ENCODE measurements at places on chromosomes 4 and X.
A peak's percentile ranks its signal among the peaks of the same experiment; 100 is the strongest.

GRCh38 chr4:23789762-23790161 is 100.1 kb downstream of the PPARGC1A start:
- no peak for DNase-seq

GRCh38 chrX:39855748-39856129 is 242.0 kb downstream of the BCOR start:
- DNase-seq: no peak

GRCh38 chr4:86117705-86118302 is 242.0 kb downstream of the MAPK10 start:
- no peak for DNase-seq

DNA sequence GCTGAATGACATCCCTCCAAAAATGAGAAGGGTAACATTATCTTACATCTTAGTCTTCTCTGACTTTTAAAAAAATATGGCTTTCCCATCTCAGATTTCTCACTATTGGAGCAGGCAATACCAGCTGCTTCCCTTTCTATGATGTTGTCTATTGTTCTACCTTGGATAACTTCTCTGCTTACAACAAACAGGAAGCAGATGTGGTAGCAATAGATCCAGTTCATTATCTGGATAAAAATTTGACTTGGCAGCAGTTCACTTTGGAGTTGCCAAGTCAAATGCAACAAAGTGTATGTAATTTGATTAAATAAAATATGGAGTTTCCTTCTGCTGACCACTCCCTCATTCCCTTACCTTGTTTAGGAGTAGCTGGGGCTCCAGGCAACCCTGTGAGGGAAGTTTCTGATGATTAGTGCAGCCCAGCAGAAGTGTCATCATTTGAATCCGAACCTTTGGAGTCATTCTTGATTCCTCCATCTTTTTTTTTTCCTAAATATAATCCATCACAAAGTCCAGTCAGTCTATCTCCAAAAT is 72.0 kb upstream of the GPRIN3 start:
- no peak for DNase-seq

DNA sequence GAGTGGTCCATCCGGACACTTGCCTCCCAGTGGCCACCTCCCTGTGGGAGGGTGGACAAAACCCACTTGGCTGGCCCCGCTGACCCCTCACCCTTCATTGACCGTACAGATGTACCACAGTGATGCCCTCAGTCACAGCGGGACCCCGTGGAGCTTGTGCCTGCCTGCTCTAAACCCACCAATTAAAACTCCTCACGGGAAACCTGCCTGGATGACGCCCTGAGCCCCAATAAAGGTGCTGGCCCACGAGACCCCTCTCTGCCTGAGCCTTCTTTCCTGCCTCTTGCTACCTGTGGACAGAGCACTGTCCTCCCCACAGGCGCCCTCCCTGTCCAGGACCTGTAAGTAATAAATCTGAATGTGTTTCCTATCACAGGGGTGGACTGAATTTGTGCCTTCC is 32.9 kb downstream of the RNF212 start:
- DNase-seq: no peak

GRCh38 chrX:9997041-9997440 is 29.9 kb downstream of the CLDN34 start:
- no peak for DNase-seq

DNA sequence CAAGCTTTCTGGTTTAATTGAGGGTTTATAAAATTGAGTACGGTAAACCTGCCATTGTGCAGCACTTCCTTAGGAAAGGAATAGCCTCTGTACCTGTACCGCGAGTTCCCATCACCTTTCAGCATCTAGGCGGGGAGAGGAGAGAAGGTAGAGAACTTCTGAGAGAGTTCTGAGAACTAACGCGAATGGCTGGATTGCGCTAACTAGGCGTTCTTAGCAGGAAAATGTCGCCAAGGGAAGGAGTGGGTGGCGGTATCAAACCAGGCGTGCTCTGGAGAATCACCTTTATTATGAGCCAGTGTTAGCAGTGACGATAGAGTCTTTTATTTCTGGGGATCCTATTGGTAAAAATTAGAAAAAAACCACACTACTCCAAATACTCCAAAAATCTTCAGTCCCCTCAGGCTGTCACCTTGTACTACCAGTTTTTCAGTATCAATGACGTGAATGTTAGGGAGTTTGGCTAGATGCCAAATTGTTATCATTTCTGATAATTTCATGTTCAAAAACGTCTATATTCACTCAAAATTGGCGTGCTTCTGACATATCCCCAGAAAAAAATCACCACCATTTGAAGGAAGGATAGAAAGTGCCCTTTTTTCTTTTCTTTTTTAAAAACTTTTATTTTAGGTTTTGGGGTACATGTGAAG is 1.4 kb downstream of the UGT8 start:
- no peak for DNase-seq

- DNase-seq: no peak
Observed at GRCh38 chr4:47835494-47835893, 2.4 kb downstream of the CORIN start.

DNA sequence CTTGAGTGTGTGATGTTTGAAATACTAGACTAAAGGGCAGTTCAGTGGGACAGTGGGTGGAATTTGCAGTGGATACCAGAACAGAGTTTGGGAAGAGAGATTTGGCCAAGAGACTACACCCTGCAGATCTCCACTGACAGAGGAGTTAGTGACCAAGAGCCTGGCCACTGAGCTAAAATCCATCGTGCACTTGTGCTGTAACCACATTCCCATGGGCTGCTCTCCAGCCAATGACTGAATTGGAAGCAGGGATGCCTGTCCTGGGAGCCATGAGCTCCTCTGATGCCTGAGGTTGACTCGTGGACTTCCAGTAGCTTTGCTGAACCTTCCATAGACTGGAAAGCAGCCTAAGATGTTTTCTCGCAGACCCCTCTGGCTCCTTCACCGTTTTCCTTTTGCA is 296.1 kb downstream of the TRIML1 start:
- no peak for DNase-seq

DNA sequence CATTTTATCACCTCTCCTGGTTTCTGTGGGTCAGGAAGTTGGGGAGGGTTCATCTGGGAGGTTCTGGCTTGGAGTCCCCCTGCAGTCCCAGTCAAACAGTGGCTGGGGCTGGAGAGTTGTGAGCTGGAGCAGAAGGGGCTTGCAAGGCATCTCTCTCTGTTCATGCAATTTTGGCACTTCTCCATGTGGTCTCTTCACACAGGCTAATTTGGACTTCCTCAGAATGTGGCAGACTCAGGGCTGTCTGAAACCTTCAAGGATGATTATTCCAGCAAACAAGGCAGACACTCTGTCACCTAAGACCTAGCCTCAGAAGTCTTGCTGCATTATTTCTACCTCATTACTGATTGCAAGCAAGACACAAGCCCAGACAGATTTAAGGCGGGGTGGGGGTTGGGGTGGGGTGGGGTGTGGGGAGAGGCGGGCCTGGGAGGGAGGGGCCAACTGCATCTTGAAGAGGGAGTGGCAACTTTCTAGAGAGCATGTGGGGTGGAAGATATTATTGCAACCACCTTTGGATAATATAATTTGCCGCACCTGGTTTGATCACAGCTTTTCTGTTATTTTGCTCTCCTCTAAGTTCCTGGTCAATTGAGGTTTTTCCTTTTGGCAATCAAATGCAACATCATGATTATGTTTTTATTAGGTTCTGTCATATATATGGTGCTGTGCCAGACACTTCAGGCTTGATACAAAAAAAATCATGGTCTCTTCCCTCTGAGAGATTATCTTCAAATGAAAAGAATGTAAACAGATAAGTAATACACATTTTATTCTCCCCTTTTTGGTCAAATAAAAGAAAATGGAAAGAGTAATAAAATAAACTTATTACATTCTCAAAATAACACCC is 799.5 kb downstream of the RPA4 start:
- DNase-seq: no peak

- DNase-seq: no peak
Observed at GRCh38 chrX:67523002-67523681, 20.7 kb upstream of the AR start.

GRCh38 chrX:150642423-150642822 is 50.8 kb upstream of the MTMR1 start:
- no peak for DNase-seq

DNA sequence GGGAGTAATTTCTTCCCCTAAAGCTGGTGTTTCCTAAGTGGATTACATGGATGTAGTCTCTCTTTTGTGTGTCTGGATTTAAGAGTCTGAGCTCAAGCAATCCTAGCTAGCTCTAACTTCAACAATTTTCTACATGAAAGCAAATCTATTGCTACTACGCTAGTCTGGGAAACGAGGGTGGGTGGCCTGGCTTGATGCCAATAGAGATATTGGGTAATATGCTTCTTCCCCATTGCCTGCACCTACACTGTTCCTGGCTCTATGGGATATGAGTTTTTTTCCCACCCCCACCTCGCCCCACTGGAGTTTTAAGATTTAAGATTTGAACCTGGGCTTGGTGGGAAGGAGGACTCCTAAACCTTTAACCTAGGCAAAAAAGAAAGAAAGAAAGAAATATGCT is 158.8 kb downstream of the RBM46 start:
- no peak for DNase-seq

GRCh38 chr4:995311-996026 is 2.3 kb upstream of the SLC26A1 start:
- no peak for DNase-seq

- DNase-seq: peak; percentile 8
Observed at GRCh38 chr4:159206427-159206871, 103.6 kb downstream of the RAPGEF2 start.

- DNase-seq: no peak
Observed at GRCh38 chr4:55008166-55009056, 117.0 kb downstream of the KDR start.

- no peak for DNase-seq
Observed at GRCh38 chrX:56557376-56557929, 6.0 kb upstream of the UBQLN2 start.

GRCh38 chr4:96753216-96753615 is 913.3 kb downstream of the PDHA2 start:
- no peak for DNase-seq

- DNase-seq: no peak
Observed at GRCh38 chr4:2824329-2824835, 19.3 kb upstream of the ADD1 start.

DNA sequence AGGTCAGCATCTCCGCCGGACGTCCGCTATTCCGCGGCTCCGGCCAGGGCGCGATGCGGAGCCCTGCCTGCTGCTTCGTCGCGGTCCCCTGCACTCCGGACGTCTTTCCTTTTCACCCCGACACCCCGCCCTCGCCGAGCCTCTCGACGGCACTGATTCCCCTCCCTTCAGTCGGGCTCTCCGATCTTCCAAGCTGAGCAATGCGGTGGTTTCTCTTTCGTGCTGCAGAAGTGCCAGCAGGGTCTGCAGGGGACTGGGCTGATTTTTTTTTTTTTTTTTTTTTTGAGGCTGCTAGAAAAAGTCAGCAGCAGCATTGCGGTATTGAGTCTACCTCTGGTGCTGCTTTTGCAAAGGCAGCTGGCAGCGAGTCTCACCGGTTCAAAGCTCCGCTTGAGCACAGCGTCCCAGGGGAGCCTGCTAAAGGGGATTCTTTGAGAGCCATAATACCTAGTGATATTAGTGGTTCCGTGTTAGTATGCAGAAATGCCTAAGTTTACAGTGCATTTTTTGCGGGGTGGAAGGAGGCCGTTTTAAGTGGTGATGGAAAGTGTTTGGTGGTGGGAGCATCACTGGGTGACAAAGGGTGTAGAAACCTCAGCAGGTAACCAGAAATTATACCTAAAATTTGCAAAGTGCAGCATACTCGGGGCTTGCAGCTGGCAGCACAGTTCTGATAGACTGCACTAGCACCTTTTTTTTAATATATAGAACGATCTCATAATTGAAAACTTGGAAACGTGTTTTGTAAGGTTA is 969 bp downstream of the STIM2 start:
- DNase-seq: no peak

DNA sequence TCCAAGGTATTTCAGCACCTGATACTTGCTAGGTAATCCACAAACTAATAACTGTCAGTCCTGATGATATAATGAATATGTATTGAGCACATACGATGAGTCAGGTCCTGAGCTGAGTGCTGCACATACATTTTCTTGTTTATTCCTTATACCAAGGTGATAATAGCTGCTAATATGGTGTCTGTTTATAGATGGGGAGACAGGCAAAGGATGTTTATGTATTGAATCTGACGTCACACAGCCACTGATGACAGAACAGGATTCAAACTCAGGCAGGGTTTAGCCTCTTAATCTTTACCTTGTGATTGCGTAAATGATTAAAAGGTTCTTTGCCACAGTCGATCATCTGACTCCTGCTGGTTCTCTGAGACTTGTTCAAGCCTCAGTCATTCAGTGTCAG is 609.9 kb upstream of the CPEB2 start:
- no peak for DNase-seq

- DNase-seq: no peak
Observed at GRCh38 chr4:83510442-83510841, 25.5 kb upstream of the GPAT3 start.

DNA sequence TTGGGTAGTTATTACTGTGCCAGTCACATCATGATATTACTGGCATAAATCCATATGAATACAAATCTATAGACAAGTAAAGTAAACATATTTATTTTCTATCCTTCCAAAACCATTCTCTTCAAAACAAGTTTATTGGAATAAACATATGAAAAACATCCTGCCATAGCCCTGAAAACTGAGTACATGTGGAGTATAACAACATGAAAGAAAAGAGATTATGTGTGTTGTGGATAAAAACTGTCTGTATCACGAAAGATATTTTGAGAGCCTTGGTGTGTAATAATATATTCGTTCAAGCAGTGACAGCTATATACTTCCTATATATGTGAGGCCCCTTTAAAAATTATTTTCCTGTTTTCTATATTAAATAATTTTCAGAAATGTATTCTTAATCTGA is 1742.2 kb downstream of the ARAP2 start:
- DNase-seq: no peak

GRCh38 chr4:100146756-100147155 is 43.5 kb downstream of the DDIT4L start:
- DNase-seq: no peak

- no peak for DNase-seq
Observed at GRCh38 chr4:8188743-8189550, 10.1 kb upstream of the SH3TC1 start.

DNA sequence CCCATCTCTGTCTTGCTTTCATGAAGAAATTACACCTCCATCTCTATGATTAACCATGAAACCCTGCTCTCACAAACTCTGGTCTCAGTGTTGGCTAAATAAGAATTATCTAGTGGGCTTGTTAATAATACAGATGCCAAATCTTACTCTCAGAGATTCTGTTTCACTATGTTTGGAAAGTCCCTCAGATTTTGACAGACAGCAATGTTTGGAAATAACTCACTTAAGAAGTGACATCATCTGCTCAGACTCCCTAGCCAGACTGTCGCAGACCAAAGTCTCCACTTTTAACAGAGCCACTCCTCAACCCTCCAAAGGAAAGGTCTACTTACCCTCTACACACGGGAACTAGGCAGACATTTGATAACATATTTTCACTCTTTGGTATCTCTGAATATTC is 328.5 kb upstream of the FGF16 start:
- no peak for DNase-seq

GRCh38 chr4:3860061-3860912 is 94.1 kb downstream of the ADRA2C start:
- no peak for DNase-seq
